Forelimb muscle (tissue), 1 donor: ENCODE measurements at places on chromosomes 11 and 22. TPM values are rescaled to one million over a fixed set of nuclear protein-coding genes. Genes with fewer than 3 reads are reported as not detected.

The CPT1B gene
- polyA plus RNA-seq, result 47.0 TPM

DNA sequence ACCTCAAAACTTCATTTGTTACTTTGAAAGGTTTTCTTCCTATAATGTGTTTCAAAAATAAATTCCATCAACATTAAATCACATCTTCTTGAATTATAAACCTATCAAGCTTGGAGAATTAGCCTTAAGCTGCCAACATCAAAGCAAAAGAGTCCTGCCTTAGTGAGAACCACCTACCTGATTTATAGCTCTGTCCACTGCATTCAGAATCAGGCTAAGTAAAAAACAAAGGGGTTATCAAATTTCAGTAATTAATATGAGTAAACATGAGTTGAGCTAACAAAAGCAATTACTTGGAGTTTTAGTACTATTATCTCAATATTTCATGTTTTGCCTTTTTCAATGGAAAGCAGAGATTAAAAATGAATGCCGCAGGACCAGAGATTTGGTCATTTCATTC, 73.9 kb downstream of the CADM1 start:
- DNase-seq, result no peak

- no peak for DNase-seq
Measured at GRCh38 chr11:117821431-117821830, 3.1 kb downstream of the FXYD2 start.

GRCh38 chr11:1060410-1060809, 14.3 kb upstream of the MUC2 start:
- no peak for DNase-seq

DNA sequence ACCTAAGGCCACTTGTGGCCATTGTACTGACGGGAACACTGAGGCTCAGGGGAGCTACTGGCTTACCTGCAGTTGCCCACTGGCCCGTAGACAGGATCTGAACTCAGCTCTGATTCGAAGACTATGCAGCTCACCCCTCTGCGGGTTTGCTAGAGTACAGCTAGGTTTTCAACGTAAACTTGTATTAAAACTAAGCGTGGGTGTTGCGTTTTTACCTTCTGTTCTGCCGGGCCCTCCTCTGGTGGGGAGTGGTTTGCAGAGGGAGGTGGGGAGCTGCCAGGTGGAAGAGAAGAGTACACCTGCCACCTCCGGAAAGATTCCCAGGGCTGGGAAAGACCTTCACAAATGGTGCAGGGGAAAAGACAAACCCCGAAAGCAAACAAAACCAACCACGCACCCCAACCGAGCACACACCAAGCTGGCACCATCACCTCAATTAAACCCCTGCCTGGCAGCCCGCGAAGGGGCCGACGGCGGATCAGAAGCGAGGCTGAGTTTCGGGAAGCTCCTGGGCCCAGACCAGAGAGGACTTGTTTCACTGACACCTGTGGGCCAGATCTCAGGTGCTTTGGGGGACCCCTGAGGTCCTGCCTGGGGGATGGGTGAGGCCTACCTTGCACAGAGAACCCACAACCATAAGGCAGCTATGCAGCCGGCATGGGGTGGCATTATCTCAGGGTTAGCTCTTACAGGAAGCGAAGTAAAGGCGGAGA, 37.7 kb downstream of the SHISAL1 start:
- DNase-seq, result no peak

The ABCC8 gene
- polyA plus RNA-seq, result 1.8 TPM

The C11orf87 gene
- 0.06 TPM for polyA plus RNA-seq

GRCh38 chr22:48709453-48709852, 1118.2 kb downstream of the BRD1 start:
- DNase-seq, result no peak

The LINC01488 gene
- 0.08 TPM for polyA plus RNA-seq

The IL18 gene
- 0.40 TPM for polyA plus RNA-seq

DNA sequence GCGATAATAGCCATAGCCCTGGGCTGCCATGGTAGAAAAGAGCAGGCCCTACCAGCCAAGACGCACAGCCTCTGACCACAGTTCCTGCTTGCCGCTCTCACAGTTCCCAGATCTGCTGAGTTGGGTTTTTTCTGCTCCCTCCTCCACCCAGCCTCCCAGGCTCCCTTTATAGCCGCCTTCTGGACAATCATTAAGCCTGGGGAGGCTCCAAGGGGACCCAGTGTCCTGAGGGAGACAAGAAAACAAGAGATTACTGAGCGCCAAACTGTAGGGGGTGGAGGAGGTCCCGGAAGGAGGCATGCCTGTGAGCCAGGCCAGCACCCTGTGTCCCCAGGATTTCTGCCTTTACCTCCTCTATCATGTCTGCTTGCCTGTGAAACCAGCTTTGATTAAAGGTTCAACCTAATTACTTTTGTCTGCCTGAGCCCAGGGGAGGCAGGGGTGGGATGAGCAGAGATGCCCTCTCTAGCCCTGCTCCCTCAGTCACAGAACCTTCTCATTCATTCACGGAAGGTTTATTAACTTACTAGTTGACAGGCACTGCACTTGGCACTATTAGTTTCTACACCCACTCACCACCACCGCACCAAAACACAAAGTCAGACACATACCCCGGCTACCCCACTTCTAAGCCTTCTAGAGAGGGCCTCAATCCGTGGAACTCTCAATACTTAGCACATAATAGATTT, 1.2 kb downstream of the SLC37A4 start:
- DNase-seq, result no peak

- DNase-seq, result no peak
Measured at GRCh38 chr11:30015725-30016412, 961 bp downstream of the KCNA4 start.

The CYP2D6 gene
- polyA plus RNA-seq, result 1.2 TPM

The OR51D1 gene
- not detected for polyA plus RNA-seq

- no peak for DNase-seq
Measured at GRCh38 chr22:46560696-46561295, 23.4 kb upstream of the CELSR1 start.

DNA sequence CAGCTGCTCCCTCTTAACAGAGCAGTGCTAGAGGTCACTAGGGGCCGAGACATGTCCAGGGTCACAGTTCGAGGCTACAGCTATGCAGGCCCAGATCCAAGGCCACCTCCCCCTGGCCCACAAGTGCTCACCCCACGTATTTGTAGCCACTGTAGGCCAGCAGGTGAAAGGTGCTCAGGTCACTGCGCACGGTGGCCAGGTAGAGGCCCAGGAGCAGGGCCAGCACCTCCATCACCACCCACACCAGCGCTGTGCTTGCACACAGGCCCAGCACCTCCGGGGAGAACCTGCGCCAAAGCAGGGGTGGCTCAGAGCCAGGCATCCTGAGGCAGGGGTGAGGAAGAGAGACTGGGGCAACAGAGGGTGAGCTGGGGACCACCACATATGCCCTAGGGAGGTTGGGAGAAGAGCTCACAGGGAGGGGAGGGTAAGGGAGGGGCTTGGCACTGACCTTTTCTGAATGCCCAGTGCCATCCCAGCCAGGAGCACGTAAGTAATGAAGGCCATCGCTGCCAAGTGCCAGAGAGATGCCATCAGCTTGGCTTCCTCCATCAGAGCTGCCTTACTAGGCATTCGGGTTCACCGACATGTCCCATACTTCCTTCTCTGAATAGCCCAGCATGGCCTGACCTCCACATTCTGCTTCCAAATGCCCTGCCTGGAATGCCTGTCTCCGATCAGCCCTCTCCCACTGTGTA, 3.5 kb downstream of the YIF1A start:
- no peak for DNase-seq

DNA sequence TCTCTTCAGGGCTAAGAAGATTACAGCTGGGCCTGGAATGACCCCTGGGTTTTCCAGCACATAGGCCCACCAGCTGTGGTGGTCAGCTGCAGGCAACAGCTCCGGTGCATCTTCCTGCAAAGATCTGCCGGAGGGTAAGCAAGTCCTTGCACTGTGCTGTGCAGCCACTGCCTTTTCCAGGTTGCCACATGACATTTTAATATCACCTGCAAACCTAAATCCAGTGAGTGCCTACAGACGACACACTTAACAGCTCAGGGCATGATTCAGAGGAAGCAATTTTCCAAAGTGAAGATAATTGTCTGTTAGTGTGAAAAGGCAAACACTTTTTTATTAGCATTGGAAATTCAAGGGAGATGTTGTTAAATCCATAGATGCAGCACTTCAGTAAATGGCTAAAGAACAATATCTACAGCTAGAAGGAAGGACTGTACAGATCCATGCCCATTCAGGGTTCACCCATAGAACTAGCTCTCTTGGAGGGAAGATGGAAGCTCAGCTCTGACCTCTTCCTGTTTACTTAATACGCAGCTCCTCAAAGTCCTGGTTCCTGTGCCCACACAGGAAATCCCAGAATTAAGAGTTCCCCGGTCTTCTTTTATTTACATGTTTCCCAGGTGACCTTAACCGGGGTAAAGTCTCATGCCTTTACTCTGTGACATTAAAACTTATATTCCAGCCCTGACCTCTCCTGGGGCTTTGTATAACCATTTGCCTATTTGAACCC, 13.3 kb upstream of the NRIP3 start:
- no peak for DNase-seq

The PLET1 gene
- polyA plus RNA-seq, result not detected

DNA sequence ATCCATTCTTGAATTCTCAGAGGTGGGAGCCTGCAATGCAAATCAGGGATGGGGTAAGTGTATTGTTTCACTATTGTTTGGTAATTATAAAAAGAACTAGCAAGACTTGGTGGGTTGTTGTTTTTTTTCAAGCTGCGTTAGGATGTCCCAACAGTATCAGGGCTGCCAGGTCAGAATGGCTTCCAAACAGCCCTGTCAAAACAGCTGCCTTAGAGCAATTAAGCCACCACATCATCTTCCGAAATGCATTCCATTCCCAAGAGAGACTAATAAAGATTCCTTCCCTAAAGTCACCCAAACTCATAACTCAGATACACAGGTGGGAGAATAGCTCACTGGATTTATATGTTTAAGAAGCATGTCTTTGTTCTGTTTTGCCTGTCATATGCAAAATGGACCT, 23.5 kb downstream of the BBOX1 start:
- DNase-seq, result no peak

The ZC3H12C gene
- polyA plus RNA-seq, result 9.0 TPM

DNA sequence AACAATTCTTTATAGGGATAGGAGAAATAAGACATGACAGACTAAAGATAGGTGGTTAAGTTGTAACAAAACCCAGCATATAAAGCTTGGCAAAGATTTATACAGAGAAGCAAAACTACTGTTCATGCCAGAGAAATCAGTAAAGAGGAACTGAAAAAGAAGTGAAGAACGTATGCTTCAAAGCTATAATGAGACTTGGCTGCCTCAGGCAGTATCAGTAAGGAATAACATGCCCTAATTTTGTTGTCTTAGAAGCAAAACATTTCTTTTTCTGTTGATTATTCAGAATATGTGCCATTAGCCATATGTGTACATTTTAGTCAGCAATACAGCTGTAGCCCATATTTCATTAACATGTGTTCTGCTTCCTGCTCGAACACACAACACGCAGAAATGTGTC, 403.2 kb downstream of the NELL1 start:
- no peak for DNase-seq

DNA sequence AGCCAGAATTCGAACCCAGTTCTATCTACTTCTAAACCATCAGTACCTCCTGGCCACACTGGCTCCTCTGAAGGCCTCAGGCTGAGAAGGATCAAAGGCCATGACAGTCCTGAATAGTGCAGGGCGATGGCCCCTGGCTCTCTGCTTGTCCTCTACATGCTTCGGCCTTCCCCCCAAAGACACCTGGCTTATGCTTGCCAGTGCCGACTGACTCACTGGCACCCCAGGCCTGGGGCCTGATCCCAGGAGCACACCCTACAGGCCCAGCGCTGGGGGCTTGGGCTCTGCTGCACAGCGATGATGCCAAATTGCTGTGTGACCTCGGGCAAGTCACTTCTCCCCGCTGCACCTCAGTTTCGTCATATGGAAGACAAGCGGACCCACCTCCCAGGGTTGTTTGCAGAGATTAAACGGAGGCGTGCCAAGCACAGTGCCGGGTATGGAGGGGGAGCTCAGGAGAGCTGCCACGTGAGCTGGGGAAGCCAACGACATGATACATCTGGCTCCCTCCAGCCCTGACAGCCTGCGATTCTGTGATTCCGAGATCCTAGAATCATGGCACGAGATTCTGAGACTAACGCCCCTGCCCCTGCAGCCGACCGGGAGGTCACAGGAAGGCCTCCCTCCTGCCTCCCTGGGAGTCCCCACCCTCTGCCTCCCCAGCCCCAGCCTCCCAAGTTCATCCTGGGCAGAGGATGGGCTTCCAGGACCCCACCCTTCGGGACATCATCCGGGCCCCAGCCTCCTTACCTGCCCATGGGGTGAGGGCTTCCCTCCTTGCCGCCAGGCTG, 1.0 kb downstream of the SSTR3 start:
- DNase-seq, result no peak

DNA sequence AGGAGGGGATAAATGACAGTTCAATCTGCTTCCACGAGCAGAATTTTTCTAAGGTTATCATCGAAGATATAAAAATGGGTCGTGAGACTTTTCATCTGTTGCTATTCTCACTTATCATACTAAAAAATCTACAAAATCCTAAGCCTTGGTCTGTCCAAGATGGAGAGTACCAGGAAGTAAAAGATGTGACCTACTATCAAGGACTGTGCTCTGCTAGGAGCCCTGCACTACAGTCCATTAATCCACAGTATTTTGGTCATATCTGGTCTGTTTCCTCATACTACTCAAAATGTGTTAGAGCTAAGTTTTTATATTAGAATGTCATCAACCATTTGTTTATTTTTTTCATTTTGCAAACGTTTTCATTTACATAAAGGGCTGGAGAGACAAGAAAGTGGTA, 79.4 kb downstream of the DDIAS start:
- no peak for DNase-seq

The NXPE2 gene
- polyA plus RNA-seq, result 0.16 TPM

- no peak for DNase-seq
Measured at GRCh38 chr11:59173080-59173963, 1.4 kb downstream of the DTX4 start.

GRCh38 chr11:121194731-121195596, 93.9 kb downstream of the TECTA start:
- peak; percentile 67 for DNase-seq

The SHANK3 gene
- polyA plus RNA-seq, result 17.8 TPM

- no peak for DNase-seq
Measured at GRCh38 chr11:34351687-34352469, 5.9 kb downstream of the ABTB2 start.

The TBX10 gene
- not detected for polyA plus RNA-seq

The DNAJB7 gene
- polyA plus RNA-seq, result 0.47 TPM
